ENCODE measurements at places on chromosomes 3 and 15.

- DNase-seq: no peak
Observed at GRCh38 chr3:141021261-141021660, 29.9 kb upstream of the SPSB4 start.

- no peak for DNase-seq
Observed at GRCh38 chr3:122257644-122258364, 67.2 kb upstream of the CSTA start.

DNA sequence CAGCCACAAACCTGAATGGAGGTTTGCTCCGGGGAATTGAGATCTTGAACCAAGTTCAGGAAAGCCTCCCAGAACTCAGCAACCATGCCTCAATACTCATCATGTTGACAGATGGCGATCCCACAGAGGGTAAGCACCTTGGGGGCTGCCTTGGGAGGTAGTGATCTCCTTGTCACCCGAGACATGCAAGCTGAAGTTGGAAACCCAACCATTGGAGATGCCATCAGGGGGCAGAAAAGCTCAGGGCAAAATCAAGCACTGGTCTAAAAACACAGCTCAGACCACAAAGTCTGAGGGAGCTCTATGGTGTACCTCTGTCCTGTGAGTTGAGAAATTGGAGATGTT is 5.8 kb downstream of the ITIH1 start:
- DNase-seq: no peak

- DNase-seq: no peak
Observed at GRCh38 chr15:70234256-70234905, 136.7 kb upstream of the TLE3 start.

DNA sequence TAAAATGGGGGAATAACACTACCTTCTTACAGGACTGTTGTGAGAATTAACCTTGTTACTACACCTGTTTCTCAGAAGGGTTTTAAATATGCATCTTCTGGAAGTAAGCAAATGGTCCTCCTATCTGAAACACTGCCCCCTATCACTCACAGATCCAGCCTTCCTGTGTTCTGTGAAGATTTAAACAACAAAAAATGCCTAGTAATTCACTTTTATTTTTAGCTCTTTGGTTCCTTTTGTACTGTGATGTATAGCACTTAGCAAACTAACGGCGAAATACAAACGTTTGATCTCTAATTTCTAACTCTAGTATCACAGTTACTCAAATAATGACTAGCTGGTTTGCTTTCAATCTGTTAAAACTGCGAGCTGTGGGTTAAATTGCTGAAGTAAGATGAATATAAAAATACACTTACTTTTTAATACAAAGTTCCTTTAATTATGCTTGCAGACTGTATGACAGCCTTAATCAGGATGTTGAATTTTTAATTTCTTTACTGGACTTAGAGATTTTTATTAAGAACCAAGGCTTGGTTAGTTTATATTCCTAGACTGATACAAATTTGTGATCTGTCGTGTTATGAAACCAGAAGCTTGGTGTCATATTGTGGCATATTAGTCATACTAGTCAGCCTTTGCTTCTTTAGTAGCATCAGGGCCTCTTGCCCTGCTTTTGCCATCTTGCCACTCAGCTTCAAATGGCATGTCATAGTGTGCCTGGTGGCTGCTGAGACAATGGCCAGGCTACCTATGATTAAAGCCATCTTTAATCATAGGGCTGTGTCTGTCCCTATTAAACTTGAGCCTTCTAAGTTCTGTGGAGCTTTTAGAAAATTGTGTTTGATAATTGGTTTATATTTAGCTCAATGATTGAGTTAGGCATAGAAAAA is 9.2 kb downstream of the EIF3J start:
- DNase-seq: no peak

All from forelimb muscle (tissue), 1 donor.